A549 treated with Hydrocortisone at 1 μM for 4 hours (cell line): ENCODE measurements at places on chromosomes 4 and X. TPM values are rescaled to one million over a fixed set of nuclear protein-coding genes. Genes with fewer than 3 reads are reported as not detected.

The TCEAL7 gene
- not detected in 5 replicates for total RNA-seq

The TGIF2LX gene
- total RNA-seq: not detected in 5 replicates

The SPON2 gene
- 0.31 to 1.0 TPM (median 0.39 TPM) in 5 replicates for total RNA-seq

The STATH gene
- total RNA-seq: not detected in 5 replicates

The TIGD4 gene
- total RNA-seq: 0.11 to 0.33 TPM (median 0.20 TPM) in 5 replicates

The PAK3 gene
- total RNA-seq: 0.08 TPM in 2 of 5 replicates, not detected in the others

The SSX1 gene
- total RNA-seq: not detected in 5 replicates

The AR gene
- total RNA-seq: 2.7 to 3.8 TPM (median 3.2 TPM) in 5 replicates

The TCEAL9 gene
- 87.2 to 150 TPM (median 94.3 TPM) in 5 replicates for total RNA-seq

The SCML1 gene
- total RNA-seq: 5.0 to 6.7 TPM (median 5.7 TPM) in 5 replicates

The PARM1 gene
- total RNA-seq: 0.50 to 0.62 TPM (median 0.55 TPM) in 5 replicates

The SOD3 gene
- not detected in 5 replicates for total RNA-seq

The AFP gene
- total RNA-seq: 1.5 to 4.3 TPM (median 2.3 TPM) in 5 replicates

The XAGE2 gene
- total RNA-seq: not detected in 5 replicates

The TMEM271 gene
- total RNA-seq: not detected in 5 replicates

The SPANXN4 gene
- not detected in 5 replicates for total RNA-seq

The ACE2 gene
- 0.05 to 0.06 TPM in 2 of 5 replicates, not detected in the others for total RNA-seq

The CSN1S1 gene
- not detected in 5 replicates for total RNA-seq

The PCSK1N gene
- 12.9 to 50.9 TPM (median 44.9 TPM) in 5 replicates for total RNA-seq

The PNMA6A gene
- total RNA-seq: 3.9 to 5.1 TPM (median 4.4 TPM) in 5 replicates

The FAT1 gene
- 130 to 217 TPM (median 151 TPM) in 5 replicates for total RNA-seq

The MMAA gene
- total RNA-seq: 1.0 to 1.8 TPM (median 1.3 TPM) in 5 replicates

The SMPX gene
- total RNA-seq: 0.09 TPM in 1 of 5 replicates, not detected in the others
